CD4-positive, alpha-beta T cell treated with Interleukin-2 at 100 ng/mL for 4 hours (primary cell): ENCODE measurements at places on chromosomes 1 and 21.
A peak's percentile ranks its signal among the peaks of the same experiment; 100 is the strongest.

GRCh38 chr1:229892515-229893117, 174.4 kb upstream of the GALNT2 start:
- no peak for DNase-seq

GRCh38 chr1:158272681-158273080, 17.0 kb upstream of the CD1C start:
- DNase-seq = no peak

DNA sequence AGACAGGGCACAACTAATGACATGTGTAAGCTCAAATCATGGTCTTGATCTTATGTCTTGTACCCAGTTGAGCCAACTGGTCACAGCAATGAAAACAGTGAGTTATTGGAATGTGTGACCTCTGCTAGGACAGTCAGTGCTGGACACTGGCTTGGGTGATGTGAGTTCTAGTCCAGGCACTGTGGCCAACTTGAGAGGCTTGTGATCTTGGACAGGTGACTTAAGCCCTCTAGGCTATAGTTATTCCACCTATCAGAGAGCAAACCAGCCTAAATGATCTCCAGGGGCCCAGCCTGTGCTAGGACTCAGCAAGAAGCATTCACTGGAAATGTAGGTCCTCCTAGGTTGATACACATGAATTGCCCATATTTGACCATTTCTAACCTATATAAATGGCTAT, 1.1 kb downstream of the KCNE2 start:
- no peak for DNase-seq

- DNase-seq = no peak
Observed at GRCh38 chr1:89708751-89709375, 75.9 kb downstream of the LRRC8C start.

GRCh38 chr1:212007178-212007577, 28.2 kb downstream of the INTS7 start:
- no peak for DNase-seq

DNA sequence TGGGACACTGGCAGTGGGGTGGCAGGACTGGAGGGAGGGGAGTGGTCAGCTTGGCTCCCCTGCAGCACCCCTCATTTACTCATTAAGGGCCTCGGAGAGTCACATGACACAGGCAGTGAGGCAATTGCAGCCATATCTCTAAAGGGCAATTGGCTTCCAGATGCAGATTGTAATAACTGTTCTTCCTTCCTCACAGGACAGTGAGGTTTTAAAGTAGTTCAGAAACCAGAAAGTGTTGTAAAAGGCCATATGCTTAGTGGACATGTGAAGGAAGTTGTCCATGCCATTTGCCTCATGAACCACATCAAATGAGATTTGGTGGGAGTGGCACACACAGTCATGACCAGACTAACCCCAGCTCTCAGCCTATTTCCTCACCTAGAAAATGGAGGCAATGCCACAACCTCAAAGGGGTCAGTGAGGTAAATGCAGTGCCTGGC, 11.1 kb downstream of the MTX1 start:
- DNase-seq = peak; percentile 21

DNA sequence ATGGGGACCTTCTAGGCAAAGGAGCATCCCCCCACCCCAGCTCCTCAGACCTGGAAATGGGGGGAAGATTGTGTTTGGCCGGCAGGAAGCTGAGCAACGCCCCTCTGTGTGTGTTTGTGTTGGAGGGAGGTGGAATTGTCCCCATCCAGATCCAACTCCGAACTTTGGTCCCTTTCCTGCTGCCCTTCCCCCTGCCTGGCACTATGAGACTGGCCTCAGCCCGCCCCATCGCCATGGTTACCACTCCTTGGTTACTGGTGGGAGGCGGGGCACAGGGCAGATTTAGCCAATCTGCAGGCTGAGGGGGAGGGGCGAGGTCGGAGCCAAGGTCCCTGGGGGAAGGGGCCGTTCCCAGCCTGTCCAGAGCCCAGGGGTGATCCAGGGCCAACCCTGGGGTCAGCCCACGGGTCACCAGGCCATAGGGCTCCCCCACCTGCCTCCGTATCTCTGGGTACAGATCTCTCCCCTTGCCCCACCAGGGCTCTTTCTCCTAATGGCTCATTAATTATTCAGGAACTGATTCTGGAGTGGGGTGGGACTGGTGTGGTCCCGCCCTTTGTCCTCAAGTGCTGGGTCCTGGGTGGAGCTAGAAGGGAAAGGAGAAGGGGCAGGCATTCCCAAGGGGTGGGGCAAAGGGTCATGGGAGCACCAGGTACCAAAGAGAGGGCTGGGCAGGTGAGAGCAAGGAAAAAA, 15.2 kb downstream of the PTPRF start:
- no peak for DNase-seq

DNA sequence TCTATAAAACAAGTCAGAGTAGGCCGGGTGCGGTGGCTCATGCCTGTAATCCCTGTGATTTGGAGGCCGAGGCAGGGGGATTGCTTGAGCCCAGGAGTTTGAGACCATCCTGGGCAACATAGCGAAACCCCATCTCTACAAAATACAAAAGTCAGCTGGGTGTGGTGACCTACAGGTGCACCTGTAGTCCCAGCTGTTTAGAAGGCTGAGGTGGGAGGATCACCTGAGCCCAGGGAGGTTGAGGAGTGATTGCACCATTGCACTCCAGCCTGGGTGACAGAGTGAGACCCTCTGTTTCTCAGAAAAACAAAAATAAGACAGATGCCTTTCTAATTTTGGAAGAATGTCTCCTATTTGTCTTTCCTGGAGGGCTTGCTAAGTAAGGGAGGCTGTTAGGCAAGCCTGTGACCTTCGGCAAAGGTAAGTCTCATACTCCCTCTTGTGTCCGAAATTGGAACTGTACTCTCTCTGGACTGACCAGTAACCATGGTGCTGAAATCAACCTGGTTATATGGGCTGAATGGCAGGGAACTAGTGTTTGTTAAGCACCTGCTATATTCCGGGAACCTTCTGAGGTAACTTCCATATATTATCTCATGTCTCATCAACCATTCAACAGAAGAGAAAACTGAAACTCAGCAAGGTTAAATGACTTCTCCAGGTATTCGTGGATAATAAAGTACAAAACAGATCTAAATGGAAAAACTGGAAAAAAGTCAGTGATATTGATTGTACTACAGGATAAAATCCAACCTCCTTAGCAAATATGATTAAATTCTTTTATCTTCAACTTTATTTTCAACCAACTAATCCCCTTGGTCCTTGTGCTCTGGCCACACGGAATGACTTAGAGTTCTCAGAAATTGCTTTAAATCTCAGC, 11.8 kb upstream of the RAB3B start:
- DNase-seq = peak; percentile 80

DNA sequence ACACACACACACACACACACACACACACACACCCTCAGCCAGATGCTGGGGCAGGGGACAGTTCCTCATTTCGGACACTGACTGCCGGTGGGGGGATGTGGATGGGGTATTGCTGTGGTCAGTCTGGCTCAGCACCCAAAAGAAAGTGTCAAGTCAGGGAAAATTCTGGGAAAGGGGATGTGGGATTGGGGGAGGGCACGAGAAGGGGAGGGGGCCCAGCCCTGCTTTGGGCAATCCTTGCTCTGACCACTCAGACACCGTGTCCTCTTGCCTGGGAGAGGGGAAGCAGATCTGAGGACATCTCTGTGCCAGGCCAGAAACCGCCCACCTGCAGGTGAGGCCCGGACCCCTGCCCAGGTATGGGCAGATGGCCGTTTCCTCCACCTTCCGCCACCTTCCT, at the start of gene C1QC:
Gene C1QC (plus strand): TSS at position 253 of the 400 bp plus-strand sequence. CDS start 391 bp downstream, outside the sequence.
- DNase-seq = no peak

DNA sequence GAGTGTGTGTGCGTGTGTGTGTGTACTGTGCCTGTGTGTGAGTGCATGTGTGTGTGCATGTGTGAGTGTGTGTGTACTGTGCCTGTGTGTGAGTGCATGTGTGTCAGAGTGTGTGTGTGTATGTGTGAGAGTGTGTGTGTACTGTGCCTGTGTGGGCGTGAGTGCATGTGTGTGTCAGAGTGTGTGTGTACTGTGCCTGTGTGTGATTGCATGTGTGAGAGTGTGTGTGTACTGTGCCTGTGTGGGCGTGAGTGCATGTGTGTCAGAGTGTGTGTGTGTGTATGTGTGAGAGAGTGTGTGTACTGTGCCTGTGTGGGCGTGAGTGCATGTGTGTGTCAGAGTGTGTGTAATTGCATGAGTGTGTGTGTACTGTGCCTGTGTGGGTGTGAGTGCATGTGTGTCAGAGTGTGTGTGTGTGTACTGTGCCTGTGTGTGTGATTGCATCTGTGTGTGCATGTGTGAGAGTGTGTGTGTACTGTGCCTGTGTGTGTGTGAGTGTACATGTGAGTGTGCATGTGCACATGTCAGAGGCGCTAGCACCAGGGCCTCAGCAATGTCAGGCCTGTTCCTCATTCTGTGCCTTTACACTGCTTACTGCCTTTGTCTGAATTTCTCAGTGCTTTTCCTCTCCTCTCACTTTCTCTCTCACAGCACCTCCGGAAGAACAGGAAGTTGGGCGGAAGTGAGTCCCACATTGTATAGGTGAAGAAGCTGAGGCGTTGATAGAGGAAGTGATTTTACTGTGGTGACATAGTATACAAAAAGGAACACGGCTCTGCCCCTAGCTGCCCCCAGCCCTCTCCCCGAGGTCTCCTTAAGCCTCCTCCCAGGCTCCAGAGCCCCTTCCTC, 4.9 kb downstream of the SLC5A9 start:
- DNase-seq = peak; percentile 10

GRCh38 chr1:81172483-81172882, 628.3 kb upstream of the ADGRL2 start:
- no peak for DNase-seq

DNA sequence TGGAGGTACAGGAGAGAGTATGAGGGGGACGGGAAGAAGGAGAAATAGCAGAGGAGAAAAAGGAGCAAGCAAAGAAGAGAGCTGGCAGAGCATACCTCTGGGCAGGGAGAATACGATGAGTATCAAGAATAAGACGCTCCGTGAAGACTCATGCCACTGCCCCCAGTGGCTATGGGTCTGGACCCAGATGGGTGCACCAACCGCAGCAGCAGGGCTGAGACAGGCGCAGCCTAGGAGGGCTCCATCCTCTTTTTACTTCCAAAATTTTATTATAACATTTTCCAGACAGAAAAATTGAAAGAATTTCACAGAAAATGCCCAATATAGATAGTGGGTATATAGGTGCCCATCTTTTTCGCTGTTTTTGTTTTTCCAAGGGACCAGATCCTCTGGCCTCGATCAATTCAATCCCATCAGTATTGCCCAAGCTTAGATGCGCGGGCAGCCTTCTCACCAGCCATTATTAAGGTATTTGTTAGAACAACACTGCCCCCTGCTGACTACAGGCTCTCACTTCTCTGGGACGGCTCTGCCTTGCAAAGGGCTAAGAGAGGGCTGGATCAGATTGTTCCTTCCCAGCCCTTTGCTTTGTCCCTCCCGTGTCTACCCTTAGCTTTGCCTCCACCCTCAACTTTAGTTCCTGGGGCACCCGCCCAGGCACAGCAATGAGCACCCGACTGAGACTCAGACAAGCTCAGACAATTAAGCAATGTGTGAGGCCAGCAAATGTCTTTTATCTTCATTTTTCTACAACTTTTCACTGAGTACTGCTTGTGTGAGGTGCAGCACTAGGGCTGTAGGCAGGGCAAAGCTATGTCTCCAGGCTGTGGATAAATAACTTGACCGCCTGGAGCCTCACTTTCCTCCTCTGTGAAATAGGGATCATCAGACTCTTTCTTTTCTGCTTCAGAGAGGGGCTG, 17.5 kb upstream of the CAMK1G start:
- peak; percentile 75 for DNase-seq

GRCh38 chr1:117967477-117967876, 37.9 kb downstream of the WDR3 start:
- no peak for DNase-seq

DNA sequence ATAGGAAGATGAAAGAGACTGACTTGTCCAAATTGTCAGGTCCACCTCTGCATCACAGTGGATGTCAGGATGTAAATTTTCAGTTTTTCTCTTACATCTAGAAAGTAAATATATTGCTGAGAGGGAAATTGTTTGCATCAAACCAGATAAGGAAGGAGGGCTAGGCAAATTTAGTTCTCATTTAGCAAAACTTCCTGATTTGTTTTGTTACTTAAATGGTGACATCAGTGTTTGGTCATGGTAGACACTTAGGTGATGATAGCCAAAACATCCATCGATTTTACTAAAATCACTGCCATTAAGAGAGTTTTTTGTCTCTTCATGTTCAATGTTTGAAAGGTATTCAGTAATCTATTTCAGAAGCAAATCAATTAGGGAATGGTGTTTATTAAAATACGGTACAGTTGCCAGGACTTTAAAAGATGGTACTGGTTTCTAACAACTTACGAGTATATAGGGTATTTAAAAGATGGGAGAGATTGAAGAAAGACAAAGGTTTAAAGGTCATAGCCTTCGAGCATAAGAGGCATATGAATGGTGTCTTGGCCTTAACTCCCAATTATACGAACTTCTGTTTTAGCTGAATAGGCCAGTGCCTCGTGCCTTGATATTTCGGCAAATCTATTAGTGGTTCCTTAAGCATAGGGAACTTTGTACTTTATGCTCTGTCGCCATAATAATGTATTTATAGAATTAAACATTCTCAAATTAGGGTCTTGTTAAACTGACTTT, 3.0 kb downstream of the IER5 start:
- DNase-seq = no peak

GRCh38 chr1:88768187-88768586, 84.1 kb downstream of the PKN2 start:
- no peak for DNase-seq

DNA sequence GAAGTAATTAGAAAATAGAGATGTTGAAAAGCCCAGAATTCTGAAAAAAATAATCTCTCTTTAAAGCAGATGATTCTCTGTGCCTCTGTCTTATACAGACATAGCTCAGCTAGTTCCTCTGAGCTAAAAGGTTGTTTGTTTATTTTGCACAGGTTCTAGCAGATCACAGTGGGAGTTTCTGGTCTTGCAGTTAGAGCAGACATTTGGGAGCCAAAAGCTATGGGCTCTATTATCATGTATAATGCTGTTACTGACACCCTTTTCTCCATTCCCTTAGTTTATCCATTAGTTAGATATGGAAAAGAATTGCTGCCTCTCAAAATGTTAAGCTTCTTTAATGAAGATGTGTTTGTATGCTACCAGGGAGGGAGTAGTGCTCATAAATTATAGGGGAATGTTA, 20.5 kb upstream of the CD55 start:
- DNase-seq = no peak

- peak; percentile 39 for DNase-seq
Observed at GRCh38 chr1:168365719-168366479, 85.2 kb downstream of the TBX19 start.

DNA sequence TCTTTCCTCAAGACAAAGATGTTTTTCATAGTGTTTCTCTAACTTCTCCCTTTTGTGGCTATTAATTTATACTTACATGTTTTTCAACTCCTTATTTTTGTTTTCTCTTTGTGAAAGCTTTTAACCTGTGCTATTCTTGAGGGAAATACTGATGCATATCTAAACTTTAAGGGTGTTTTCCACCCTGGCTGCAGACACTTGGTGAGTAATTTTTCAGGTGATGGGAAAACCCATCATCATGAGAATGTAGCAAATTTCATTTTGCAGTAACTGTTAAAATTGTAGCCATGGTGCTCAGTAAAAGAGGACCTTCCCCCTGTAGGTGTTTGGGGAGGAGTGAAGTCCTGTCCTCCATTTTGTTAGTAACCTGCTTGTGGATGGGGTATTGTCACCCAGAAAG, 124.2 kb downstream of the LIPI start:
- no peak for DNase-seq
